NCI-H1048 (cell line): ENCODE measurements at places on chromosomes 16 and 17.

GRCh38 chr16:78681743-78682142, 582.3 kb downstream of the WWOX start:
- DNase-seq = no peak

DNA sequence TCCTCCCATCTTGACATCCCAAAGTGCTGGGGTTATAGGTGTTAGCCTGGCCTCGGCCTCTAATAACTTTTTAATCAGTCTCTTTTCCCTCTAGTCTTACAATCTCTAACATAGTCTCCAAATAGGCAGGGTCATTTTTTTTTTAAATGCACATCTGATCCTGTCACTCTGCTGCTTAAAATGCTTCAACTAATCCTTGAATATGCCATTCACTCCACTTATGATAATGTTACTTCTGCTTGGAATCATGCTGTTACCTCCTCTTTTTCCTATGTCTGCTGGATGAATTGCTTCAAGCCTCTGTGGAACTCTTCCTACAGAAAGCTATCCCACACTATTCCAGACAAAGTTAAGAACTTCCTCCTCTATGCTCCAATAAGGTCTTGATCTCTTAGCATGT, 22.8 kb downstream of the CRLF3 start:
- no peak for DNase-seq

GRCh38 chr16:13392341-13392740, 490.9 kb downstream of the SHISA9 start:
- no peak for DNase-seq

- no peak for DNase-seq
Observed at GRCh38 chr17:69500911-69501429, 86.5 kb downstream of the MAP2K6 start.

DNA sequence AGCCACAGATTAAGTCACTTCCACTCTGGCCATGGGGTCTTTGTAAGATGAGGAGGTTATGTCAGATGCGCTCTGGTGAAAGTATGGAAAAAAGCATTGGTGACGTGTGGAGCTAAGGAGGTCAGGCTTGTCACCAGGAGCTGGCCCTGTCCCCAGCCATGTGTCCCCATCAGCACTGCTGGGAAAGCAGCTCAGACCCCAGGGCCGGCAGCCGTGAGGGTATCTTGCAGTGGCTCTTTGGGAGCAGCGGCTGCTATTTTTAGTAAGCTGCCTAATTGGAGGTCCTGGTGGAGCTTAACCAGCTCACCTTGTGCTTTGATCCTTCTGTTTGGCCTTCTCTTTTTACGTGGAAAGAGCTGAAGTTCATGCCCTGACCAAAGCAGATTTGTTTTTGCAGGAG, 60.9 kb downstream of the MPRIP start:
- no peak for DNase-seq

GRCh38 chr16:8956265-8957062, 7.2 kb downstream of the USP7 start:
- DNase-seq = no peak

GRCh38 chr17:58335779-58336455, 7.3 kb upstream of the TSPOAP1 start:
- DNase-seq = no peak

DNA sequence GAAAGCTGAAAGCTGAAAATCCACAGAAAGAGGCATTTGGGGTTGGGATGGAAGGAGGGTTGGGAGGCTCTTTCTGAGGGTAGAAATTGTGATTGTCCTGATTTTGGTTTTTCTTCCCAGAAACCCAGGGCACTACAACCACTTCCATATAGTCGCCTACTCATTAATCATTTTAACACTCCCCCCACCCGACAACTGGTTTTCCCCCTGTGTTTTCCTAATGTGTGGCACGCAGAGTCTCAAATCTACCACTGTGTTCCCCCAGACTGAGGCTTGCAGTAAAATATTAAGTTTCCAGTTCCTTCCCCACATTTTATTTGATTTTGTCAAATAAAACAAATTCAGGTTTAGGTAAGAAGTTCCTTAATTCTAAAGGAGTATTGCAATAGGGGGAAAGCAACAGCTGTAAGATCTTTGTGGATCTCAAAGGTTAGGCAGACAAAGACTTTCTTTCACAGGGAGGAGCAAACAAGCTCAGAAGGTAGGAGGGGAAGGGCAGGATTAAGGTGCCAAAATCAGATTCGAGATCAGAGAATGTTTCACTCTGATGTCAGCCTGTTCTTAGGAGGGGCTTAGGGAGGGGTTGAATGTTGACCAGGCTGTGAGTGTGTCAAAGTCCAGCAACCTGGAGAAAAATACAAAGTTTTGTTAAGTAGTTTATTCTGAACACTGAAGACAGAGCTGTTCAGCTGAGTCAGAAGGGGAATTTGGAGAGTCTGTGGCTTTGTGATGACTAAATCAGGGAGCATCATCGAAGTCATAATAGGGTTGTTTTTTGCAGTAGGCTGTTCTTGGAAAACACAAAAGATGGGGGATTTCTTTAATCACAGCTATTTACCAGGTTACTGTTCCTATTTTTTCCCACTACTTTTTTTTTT, 3.6 kb downstream of the ZNF267 start:
- DNase-seq = no peak

- no peak for DNase-seq
Observed at GRCh38 chr17:75380750-75381149, 24.7 kb downstream of the GRB2 start.

GRCh38 chr16:82118749-82119148, 51.3 kb downstream of the MPHOSPH6 start:
- DNase-seq = no peak
